ENCODE measurements at places on chromosomes 1 and 21. TPM values are rescaled to one million over a fixed set of nuclear protein-coding genes. Genes with fewer than 3 reads are reported as not detected.

DNA sequence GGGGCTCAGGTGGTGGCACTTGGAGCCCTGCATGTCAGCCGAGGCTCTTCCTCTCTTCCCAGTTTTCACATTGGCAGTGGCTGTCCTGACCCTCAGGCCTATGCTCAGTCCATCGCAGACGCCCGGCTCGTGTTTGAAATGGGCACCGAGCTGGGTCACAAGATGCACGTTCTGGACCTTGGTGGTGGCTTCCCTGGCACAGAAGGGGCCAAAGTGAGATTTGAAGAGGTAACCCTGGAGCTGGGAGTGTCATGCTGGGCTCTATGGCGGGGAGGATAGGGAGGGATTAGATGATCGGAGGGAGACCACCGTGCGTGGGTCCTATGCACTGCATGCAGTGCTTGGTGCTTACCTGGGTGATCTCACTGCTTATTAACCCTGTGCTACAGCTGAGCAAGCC is 13.5 kb downstream of the AZIN2 start:
- DNase-seq: no peak
- H3K4me1 ChIP-seq: no peaks in the 10 kb centered on the region

DNA sequence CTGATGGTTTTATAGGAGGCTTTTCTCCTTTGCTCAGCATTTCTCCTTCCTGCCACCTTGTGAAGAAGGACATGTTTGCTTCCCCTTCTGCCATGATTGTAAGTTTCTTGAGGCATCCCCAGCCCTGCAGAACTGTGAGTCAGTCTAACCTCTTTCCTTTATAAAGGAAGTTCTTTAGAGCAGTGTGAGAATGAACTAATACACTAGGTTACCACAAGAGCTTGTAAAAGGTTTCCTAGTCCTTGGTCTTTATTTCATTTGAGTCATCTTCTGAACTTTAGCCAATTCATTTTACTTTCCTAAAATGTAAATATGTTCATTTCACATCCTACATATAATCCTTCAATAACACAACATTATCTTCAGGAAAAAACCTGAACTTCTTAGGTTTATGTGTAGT is 365.3 kb downstream of the HHIPL2 start:
- H3K36me3 ChIP-seq: no peaks in the 10 kb centered on the region
- no peaks in the 10 kb centered on the region for H3K4me1 ChIP-seq
- H3K27me3 ChIP-seq: no peaks in the 10 kb centered on the region
- no peak overlapping the region for H3K27ac ChIP-seq

- no peaks in the 10 kb centered on the region for H3K27me3 ChIP-seq
- H3K27ac ChIP-seq: no peak overlapping the region
- H3K36me3 ChIP-seq: no peaks in the 10 kb centered on the region
- no peak overlapping the region for H3K4me3 ChIP-seq
- DNase-seq: no peak
These were observed 8.7 kb downstream of the TRIM11 start for GRCh38 chr1:228397966-228398365.

DNA sequence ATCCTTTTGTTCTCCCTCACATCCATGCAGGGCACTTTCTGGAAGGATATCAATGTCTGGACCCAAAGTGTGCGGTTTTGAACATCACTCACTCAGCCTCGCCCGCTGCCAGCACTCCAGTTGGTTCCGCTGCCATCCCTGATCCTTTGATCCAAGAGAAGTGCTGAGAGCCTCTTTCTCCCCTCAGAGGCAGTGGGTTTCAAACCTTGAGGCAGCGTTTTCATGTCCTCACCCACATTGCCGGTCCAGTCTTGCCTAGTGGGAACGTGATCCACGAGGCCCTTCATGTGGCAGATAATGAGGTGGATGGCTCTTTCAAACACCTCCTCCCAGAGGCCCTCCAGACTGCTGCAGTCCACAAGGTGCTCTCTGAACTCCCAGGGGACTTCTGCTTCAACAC is 122.2 kb downstream of the ACTL8 start:
- no peaks in the 10 kb centered on the region for H3K27me3 ChIP-seq
- no peaks in the 10 kb centered on the region for H3K4me1 ChIP-seq
- no peak overlapping the region for H3K27ac ChIP-seq
- no peak for DNase-seq
- no peaks in the 10 kb centered on the region for H3K36me3 ChIP-seq

GRCh38 chr1:48944811-48945210 is 168.1 kb upstream of the BEND5 start:
- H3K4me1 ChIP-seq: no peaks in the 10 kb centered on the region
- DNase-seq: no peak
- H3K27ac ChIP-seq: no peak overlapping the region
- H3K27me3 ChIP-seq: no peaks in the 10 kb centered on the region

DNA sequence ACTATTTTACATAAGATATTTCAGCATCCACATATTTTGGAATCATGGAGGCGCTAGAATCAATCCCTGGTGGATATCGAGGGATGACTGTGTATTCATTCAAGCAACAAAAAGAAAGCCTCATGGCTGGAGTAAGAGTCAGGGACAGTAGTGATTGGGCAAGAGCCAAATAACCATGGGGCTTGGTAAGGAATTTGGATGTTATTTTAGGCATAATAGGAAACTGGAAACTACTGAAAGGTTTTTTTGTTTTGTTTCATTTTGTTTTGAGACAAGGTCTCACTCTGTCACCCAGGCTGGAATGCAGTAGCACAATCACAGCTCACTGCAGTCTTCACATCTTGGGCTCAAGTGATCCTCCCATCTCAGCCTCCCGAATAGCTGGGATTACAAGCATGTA is 33.8 kb upstream of the EYA3 start:
- H3K4me3 ChIP-seq: no peak overlapping the region
- no peaks in the 10 kb centered on the region for H3K4me1 ChIP-seq
- H3K27me3 ChIP-seq: no peaks in the 10 kb centered on the region
- no peak overlapping the region for H3K27ac ChIP-seq

DNA sequence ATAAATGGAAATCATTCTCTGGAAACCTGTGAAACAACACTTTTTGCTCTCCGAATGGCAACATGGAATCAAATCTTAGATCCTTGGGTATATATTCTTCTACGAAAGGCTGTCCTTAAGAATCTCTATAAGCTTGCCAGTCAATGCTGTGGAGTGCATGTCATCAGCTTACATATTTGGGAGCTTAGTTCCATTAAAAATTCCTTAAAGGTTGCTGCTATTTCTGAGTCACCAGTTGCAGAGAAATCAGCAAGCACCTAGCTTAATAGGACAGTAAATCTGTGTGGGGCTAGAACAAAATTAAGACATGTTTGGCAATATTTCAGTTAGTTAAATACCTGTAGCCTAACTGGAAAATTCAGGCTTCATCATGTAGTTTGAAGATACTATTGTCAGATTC is 45.7 kb downstream of the PTGFR start:
- H3K4me1 ChIP-seq: no peaks in the 10 kb centered on the region
- H3K27ac ChIP-seq: no peak overlapping the region
- DNase-seq: no peak
- no peaks in the 10 kb centered on the region for H3K36me3 ChIP-seq
- H3K4me3 ChIP-seq: no peak overlapping the region

- no peaks in the 10 kb centered on the region for H3K4me1 ChIP-seq
- no peak for DNase-seq
- H3K4me3 ChIP-seq: no peak overlapping the region
- H3K27me3 ChIP-seq: no peaks in the 10 kb centered on the region
- H3K36me3 ChIP-seq: no peaks in the 10 kb centered on the region
- no peak overlapping the region for H3K27ac ChIP-seq
These were observed 87.7 kb downstream of the ST6GALNAC3 start for GRCh38 chr1:76162254-76162653.

DNA sequence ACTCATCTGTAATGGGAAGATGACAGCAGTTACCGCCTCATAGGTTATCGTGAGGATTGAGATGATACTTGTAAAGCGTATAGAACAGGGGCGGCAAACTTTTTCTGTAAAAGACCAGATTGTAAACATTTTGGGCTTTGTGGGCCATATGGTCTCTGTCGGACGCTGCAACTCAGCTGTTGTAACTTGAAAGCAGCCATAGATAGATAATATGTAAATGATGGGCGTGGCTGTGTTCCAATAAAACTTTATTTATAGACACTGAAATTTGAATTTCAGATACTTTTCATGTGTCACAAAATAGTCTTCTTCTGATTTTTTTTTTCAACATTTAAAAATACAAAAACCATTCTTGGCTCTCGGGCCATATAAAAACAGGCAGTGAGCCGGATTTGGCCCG is 15.8 kb downstream of the ACTL8 start:
- no peaks in the 10 kb centered on the region for H3K27me3 ChIP-seq
- no peak overlapping the region for H3K27ac ChIP-seq
- H3K4me1 ChIP-seq: no peaks in the 10 kb centered on the region
- no peaks in the 10 kb centered on the region for H3K36me3 ChIP-seq

GRCh38 chr1:156400191-156400935 is 31.4 kb downstream of the RHBG start:
- no peaks in the 10 kb centered on the region for H3K27me3 ChIP-seq
- DNase-seq: no peak
- no peak overlapping the region for H3K27ac ChIP-seq
- H3K4me3 ChIP-seq: no peak overlapping the region

GRCh38 chr1:34794001-34794789 is 1.4 kb downstream of the GJA4 start:
- no peak overlapping the region for H3K27ac ChIP-seq
- peak overlapping the region; percentile 42 for H3K4me3 ChIP-seq
- DNase-seq: no peak

DNA sequence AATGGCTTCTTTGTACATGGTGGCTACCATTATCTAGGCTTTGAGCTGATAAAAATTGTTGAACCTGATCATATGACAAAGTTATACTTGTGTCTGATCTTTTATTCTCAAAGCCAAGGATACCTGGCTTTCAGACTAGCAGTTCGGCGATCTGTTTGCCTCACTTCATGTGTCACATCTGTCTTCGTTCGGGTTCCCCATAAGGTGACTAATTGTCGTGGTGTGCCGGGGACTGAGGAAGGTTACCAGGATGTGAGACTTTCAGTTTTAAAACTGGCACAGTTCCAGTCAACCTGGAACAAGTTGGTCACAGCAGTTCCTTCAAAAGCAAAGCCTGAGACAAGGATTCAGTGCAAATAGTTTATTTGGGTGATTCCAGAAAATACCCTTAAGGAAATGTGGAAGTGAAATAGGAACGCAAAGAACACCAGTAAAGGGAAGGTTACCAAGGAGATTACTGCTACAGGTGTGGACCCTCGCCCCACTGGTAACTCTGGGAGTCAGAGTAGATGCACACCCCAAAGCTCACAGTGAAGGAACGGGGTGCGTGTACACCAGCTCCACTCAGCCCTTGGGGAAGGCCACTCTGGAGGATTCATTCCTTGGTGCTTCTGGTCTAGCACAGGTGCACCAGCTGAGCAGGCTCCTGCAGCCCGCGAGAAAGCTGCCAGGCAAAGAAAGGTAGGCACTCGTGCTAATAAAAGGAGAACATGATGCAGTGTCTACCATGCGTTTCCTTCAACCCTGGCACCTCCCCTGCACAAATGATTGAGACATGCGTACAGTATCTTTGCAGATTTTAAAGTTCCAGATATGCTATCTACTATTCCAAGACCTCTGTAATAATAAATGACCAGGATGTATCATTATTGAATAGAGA is 69.0 kb downstream of the VWA5B1 start:
- no peaks in the 10 kb centered on the region for H3K27me3 ChIP-seq
- no peaks in the 10 kb centered on the region for H3K4me1 ChIP-seq
- H3K27ac ChIP-seq: no peak overlapping the region
- H3K4me3 ChIP-seq: no peak overlapping the region
- no peaks in the 10 kb centered on the region for H3K36me3 ChIP-seq

The FMO4 gene
- 17.2 TPM for total RNA-seq

The HSD3B1 gene
- total RNA-seq: not detected

The AGPAT3 gene
- 111 TPM for total RNA-seq

The RABGAP1L gene
- total RNA-seq: 18.4 TPM

The HSF2BP gene
- not detected for total RNA-seq

The MANEAL gene
- 6.9 TPM for total RNA-seq

The FBXO42 gene
- total RNA-seq: 8.0 TPM

All from right lobe of liver (tissue), 6 donors.